Activated CD4-positive, CD25-positive, alpha-beta regulatory T cell treated with anti-CD3 and anti-CD28 coated beads, Interleukin-2, amount 50 U/mL, for 72 hours (primary cell): ENCODE measurements at places on chromosomes 2 and 18.

DNA sequence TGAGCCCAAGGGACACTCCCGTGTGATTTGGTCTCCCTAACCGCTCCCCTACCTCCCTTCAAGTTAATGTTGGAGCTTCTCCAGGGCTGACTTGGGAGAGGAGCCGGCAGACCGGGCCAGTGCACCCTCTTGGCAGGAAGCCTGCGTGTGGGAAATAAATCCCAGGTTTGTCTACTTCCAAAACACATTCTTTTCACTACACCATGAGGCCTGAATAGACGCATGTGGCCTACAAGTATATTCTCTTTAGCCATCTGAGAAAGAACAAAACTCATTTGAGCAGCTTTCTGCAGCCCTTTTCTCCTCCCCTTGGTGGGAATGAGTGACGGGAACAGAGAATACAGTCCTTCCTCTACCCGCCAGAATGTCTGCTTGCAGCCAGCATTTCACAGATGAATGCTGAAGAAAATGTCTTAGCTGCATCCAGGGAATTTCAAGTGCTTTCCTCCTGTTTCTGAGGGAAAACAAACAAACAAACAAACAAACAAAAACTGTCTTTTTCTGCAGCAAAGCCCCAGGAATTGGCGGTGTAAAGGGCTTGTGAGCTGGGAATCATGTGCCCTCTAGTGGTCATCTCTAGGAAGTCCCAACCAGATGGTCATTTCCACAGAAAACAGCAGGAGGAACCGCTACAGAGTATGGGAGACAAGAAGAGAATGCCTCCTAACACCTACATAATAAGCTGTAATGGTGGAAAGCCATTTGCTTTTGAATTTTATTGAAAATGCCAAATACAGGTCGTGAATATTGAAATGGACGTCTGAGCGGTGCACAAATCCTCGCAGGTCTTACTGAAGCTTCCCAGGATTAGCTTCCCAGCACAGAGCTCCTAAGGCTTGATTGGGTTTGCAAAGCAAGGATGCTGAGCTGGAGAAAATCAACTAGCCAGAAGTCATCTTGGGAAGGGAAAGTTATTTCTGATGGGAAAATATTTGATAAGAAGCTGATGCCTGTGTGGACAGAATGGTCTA lies 41.2 kb upstream of the DAPL1 start:
- DNase-seq = no peak

DNA sequence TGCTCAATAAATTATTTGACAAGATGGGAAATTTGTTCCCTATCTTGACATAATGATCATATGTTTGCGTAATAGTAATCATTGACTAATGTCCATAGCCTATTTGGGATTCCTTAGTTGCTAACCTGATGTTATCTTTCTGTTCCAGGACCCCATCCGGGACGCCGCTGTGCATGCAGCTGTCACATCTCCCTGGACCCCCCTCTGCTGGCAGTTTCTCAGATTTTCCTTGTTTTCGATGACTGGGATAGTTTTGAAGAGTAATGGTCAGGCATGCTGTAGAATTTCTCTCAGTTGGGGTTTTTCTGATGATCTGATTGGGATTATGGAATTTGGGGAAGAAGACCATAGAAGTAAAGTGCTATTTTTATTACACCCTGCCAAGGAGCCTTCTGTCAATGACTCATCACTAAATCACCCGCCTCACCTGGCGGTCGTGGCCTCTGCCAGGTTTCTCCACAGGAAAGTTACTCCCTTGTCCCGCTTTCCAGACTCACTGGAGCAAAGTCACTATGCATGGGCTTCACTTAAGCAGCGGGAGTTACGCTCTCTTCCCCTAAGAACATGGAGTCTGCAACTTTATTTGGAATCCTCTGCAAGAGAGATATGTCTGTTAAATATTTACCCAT lies 19.9 kb upstream of the TMEM18 start:
- DNase-seq = no peak

DNA sequence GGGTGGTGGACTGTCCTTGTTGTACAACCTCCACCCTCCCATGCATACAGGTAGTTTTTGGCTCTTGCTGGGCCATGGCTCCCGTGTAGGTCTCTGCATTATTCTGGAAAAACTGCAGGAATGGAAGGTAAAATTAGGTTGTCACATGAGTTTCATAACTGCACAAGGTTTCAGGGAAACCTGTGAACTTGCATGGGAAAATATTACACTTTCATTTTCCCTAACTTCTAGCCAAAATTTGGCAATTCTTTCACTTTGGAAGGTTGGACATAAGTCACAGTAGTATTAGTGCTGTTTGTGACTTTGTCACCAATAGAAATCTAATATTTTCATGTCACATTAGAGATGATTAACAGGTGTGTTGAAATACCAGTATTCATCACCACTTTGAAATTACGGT lies 118.1 kb upstream of the MGAT5 start:
- no peak for DNase-seq

DNA sequence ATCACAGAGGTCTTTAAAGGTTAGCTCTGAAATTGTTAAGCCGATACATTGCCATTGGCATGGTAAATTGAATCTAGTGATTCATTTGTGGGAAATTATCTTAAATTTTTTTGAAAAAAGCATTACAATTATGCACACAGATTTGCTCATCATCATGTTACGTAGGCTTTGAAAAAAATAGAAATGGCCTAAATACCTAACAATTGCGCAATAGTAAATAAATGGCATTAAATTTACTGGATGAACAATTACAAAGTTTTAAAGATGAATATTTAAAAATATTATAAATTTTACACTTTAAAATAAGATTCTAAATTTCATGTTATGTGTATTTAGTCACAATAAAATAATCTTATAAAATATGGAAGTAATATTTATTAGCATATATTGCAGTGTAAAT lies 171.3 kb downstream of the RPRM start:
- DNase-seq = no peak

DNA sequence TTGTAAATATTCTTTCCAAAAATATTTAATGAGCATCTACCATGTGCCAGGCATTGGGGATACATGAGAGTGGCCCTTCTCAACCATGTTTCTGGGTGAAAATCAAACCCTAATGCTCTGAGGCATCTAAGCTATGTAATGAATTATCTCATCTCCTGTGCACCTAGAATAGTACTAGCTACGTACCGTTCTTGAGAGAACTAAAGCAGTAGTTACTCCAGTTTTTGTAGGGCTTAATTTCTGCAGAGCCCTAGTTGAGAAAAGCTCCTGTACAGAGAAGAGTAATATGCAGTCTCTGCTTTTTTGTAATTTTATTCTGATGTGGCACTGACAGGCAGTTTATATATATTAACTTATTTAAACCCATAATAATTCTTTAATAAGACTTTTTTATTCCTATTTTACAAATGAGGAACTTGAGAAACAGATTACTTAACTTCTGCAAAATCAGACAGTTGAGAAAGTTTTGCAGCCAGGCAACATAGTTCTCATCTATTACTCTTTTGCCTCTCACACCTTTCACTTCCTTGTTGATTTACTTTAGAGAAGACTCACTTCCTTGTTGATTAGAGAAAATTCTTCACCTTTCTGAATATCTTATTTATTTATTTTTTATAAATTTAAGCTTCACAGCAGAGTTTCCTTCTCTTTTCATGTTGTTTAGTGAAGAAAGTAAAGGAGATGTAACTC lies 3.1 kb downstream of the SPOPL start:
- no peak for DNase-seq

DNA sequence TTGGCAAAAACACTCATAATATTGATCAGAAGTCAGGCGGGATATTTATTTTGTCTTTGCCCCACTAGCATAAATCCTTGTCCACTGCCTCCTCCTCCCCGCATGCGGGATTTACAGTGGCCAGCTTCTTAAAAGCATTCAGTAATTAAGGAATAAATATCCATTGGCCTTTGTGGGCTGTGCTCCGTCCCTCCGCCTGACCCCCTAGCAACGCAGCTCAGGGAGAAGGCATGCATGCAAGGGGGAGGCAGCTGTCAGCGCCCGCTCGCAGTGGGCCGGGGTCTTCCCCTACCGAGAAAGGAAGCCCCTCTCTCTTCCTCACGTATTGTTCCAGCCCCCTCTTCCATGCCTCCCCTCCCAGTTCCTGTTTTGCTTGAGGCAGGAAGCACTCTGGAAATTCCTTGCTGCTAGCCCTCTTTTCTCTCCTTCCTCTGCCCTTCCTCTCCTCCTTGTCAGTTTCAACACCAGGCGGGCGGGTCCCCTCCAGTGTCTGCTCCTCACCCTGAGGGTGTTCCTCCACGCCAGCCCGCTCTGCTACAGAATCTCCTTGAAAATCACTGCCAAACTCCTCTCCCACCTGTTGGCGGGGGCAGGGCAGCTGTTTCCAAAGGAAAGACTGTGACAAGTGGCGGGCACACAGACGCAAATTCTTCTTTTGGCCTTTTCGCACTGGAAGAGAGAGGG lies 60.1 kb downstream of the GBX2 start:
- DNase-seq = no peak

DNA sequence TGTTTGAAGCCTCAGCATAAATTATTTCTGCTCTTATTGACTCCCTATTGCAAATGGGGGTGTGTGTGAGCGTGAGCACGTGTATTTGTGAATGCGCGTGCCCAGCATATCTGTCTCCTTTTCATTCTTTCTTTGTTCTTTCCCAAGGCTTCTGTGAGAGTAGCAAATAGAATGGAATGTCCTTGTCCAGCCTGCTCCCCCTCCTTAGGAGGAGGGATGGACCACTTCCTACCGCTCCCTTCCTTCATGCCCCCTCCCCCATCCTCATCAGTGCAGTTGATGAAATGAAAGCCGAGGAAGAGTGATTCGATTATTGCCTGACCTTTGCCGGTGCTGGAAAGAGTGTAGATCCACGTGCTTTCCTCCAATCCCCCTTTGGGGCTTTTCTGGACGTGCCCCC lies 102.0 kb downstream of the CPO start:
- DNase-seq = no peak

GRCh38 chr2:141311430-141311829 lies 819.4 kb downstream of the LRP1B start:
- DNase-seq = no peak

GRCh38 chr2:80338794-80339193 lies 34.2 kb upstream of the LRRTM1 start:
- DNase-seq = no peak

- DNase-seq = no peak
Measured at GRCh38 chr2:77296791-77297190, 225.4 kb downstream of the LRRTM4 start.

GRCh38 chr18:59387687-59388565 lies 28.9 kb upstream of the LMAN1 start:
- DNase-seq = no peak

DNA sequence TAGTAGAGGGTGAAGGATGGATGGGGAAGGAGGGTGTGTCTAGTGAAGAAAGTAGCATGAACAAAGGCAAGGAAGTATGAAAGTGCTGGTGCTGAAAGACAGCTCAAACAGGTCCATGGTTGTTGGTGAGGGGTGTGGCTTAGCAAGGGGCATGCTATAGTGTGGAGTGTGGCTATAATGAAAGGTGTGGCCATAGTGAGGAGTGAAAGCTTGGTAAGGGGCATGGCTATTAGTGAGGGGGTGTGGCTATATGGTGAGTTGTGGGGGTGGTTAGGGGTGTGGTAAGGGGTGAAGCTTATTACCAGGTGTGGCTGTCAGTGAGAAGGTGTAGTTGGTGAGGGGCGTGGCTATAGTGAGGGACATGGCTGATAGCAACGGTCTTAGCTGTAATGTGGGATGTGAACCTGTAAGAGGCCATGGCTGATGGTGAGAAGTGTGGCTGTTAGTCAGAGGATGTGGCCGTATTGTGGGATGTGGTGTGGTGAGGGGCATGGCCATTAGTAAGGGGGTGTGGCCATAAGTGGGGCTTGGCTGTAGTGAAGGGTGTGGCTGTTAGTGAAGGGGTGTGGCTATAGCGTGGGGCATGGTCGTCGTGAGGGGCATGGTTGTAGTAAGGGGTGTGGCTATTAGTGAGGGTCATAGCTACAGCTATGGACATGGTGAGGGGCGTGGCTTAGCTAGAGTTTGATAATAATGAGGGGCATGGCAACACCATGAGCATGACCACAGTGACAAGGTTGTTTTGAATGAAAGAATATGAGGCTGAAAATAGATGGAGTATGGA lies 549.6 kb downstream of the FBXO15 start:
- no peak for DNase-seq

DNA sequence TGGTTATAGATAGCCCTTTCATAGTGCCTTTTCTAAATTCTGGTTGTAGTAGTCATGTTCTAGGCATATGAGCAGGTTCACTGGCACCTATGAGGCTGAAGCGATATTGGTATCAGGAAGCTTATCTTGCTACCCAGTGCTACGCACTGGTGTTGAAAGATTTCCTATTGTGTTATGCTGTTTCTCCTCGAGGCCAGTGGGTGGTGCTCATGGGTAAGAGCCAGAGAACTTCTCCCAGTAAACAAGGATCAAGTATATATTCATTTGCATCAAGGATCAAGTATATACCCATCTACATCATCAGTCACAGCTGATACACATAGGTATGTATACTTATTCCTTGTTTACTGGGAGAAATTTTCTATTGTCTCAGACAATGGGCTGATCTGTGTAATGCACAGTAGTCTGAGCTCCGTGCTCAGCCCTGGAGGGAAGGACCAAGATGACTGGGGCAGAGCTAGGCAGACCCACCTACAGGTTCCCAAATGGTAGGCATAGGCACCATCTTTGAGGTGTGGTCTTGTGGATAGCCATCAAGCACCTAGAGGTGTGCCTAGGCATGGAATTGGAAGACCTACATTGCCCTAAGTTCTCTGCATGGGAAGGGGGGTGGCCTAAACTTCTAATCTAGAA lies 101.2 kb upstream of the GALNT13 start:
- DNase-seq = no peak

- no peak for DNase-seq
Measured at GRCh38 chr2:58699411-58699810, 458.3 kb upstream of the FANCL start.

- no peak for DNase-seq
Measured at GRCh38 chr18:55226044-55226443, 266.8 kb upstream of the CCDC68 start.

- DNase-seq = no peak
Measured at GRCh38 chr2:184598316-184599053, at the start of gene ZNF804A. TSS of gene ZNF804A (plus strand) at chr2:184598529. CDS start at chr2:184598960, 431 bp downstream.

DNA sequence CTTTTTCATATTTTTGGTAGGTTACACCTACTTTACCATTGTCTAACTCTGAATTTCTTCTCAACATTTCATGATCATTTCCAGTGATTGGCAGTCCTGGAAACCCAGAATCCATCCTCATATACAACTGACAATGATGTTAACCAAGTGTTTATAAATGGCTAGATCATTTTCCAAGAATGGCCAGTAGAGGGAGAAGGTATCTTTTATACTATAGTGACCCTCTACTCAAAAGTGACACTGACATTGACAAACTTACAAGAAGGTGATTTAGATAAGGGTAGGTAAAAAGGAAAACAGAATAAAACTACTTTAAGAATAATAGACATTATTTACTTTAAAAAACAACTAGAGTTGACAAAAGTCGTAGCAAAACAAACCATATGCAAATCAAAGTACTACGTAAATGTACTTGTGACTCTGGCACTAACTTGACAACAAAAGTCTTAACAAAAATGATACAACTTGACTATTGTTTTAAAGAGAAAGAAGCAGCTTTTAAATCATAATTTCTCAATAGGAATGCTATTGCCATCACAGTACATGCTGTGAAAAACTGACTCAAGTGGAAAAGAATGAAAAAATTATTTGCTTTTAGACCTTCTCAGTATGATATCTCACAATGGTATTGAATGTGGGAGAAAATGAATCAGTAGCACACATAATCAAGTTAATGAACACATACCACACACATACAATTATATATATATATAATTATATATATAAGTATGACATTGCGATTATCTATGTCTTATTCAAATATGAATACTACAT lies 76.6 kb upstream of the GRB14 start:
- DNase-seq = no peak
